ENCODE measurements at places on chromosomes 12 and 14.

DNA sequence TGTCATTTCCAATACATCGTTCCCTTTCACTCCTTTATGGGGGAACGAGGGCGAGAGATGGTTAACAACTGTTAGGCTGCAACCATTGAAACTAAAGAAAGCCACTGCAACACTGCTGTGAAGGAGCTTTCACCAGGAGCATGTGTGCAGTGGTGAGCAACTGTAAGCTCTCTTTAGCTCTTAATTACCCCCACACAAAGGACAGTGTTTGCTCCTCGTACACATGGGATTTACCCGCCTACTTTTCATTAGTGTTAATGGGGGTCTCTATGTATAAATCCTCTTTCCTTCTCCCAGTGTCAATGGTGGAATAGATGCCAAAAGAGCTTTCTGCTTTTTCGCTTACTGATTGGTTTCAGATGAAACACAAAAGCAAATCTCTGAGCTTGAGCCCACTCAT lies 343.1 kb downstream of the FLRT2 start:
- DNase-seq, result no peak

DNA sequence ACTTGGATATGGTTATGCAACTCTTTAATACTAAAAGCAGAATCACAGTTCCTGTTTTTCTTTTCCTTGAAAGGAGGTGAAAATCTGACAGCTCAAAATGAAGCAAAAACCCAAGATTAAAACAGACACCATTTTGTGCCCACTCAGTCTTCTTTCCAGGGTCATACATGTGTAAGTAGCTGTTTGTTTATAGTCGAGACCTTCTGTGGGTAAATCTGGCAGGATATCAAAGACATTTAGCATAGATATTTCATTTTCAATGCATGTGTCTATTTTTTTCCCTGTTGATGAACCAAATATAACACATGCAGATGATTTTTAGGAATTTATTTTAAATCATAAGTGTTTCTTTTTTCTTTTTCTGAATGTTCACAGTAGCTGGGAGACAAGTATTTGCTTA lies 398.8 kb downstream of the FOXG1 start:
- no peak for DNase-seq

GRCh38 chr12:1812650-1813302 lies 7.6 kb upstream of the LRTM2 start:
- DNase-seq, result no peak

DNA sequence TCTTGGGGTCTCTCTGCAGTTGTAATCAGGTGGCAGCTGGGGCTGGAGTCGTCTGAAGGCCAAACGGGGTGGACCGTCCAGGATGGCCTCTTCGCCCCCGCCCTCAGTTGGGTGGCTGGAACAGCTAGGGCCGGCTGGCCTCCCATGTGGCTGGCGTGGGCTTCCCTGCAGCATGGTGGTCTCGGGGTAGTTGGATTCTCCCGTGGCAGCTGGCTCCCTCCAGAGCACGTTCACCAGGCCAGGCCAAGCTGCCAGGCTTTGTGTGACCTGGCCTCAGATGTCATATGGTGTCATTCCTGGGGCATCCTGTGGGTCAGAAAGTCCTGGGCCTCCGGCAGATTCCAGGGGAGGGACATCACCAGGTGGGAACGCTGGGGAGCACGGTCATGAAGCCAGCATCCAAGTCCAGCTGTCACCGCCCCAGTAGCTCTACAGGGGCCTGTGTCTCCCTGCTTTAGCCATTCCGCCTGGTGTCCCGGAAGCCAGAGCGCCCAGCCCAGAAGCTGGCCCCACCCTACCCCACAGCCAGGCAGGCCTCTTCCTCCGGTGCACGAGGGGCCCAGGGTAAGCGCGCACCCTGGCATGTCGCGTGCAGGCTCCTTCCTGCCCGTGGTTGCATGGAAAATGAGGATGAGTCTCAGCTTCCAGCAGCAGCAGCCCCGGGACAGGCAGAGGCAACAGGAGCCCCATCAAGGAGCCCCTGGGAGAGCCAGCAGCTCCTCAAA lies 1.3 kb upstream of the NUDT14 start:
- DNase-seq, result no peak

DNA sequence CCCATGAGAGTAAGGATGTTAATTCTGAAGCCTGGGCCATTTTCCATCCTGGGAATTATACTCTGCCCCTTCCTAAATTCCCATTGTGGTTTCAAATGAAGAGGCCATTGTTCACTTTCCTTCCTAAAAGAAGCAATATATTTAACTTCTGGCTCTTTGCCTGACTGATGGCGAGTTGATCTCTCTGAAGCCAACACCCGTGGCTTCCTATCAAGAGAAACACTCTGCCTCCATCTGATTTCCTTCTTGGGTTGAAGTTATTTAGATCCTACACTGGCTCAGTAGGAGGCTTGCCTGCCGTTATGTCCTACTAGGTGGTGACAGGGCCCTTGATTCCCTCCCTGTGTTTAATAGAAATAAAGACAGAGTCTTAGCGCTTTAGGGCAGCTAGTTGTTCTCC lies 97.4 kb downstream of the PRKCH start:
- no peak for DNase-seq

DNA sequence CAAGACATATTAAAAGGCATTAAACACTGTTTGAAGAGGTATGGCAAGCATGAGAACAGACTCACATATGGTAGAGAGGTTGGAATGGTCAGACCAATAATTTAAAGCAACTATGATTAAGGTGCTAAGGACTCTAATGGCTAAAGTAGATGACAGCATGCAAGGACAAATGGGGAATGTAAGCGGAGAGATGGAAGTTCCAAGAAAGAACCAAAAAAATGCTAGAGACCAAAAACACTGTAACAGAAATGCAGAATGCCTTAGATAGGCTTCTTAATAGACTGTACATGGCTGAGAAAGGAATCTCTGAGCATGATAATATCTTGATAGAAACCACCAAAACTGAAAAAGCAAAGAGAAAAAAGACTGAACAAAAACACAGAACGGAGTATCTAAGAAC lies 77.4 kb downstream of the RIN3 start:
- no peak for DNase-seq

DNA sequence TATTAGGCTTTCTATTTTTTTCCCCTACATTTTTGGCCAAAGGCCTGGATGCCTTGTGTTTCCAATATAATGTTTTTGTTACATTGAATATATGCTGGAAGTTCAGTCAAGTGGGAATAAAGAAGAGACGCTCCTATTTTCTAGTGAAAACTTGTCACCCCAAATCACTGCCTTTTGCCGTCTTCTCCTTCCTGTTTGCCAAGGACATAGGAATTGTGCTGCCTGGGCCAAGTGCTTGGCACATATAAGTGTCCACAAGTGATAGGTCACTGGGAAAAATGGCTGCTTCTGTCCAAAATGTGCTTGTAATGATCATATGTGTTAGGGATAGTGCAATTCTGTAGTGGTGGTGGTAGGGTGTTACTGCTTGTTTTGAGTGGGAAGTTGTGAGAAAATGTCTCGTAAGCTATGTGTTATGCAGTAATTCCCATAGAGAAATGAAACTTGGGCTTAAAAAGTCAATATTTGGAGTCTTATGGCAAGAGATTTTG lies 11.6 kb upstream of the KCNJ8 start:
- DNase-seq, result no peak

GRCh38 chr14:42222924-42223471 lies 616.3 kb downstream of the LRFN5 start:
- DNase-seq, result peak; percentile 19

GRCh38 chr14:99662846-99663245 lies 17.9 kb downstream of the HHIPL1 start:
- no peak for DNase-seq

DNA sequence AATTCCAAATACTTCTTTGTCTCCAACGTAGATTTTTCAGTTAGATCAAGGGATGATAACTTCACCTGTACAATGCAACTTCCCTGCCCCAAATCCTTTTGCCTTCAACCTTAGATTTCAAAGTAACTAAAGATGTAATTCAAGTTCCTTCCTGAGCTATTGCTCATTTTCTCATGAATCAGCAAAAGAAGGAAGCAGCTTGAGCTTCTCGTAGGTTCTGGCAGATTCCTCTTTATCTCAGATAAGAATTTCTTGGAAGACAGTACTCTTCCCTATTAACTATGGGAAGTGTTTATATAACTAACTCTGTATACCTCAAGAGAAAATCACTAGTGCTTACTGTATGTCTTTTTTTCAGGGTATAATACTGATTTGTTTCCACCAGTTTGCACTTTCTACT lies 203.8 kb downstream of the RASSF9 start:
- no peak for DNase-seq

DNA sequence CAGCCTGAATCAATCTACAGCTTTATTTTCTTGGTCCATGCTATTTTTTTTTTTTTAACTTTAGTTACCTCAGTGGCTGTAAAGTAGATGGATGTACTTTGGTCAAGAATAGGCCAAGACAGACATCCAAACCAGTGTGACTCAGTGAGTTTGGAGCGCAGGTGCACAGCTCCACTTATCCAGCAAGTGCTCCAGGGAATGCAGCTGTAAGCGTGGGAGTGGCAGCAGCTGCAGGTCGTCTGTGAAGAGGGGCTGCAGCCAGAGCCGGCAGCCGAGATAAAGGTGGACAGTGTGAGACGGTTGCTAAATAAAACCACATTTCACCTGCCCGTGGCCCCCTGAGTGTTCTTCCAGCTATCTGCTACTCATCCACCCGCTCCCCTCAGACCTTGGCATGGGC lies 1018.7 kb downstream of the AACS start:
- no peak for DNase-seq

DNA sequence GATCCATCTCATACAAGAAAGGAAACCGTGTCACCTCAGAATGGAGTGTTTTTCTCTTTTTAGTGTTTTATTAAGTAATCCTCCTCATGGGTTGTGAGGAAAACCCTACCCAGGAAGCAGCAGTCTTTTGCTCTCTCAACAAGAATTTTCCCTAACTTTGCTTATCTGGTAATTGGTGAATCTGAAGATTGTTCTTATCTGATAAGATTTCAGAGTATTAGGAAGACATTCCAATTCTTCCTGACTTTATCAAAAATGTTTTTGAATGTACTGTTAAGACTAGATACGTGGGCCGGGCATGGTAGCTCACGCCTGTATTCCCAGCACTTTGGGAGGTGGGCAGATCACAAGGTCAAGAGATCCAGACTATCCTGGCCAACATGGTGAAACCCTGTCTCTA lies 86.0 kb downstream of the PHLDA1 start:
- no peak for DNase-seq

DNA sequence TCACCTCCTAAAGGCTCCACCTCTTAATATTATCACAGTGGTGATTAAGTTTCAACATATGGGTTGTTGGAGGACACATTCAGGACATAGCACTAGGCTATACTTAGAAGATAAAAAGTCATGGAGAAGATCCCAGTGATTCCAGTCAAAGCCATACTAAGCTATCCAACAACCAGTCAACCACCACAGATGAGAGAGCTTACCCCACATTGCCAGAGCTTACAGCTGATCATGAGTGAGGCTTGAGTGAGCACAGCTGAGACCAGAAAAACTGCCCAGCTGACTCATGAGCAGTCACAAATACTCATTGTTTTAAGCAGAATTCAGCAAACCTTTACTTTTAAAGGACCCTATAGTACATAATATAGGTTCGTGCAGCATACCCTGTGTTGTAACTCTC lies 85.1 kb downstream of the DRAM1 start:
- DNase-seq, result no peak

DNA sequence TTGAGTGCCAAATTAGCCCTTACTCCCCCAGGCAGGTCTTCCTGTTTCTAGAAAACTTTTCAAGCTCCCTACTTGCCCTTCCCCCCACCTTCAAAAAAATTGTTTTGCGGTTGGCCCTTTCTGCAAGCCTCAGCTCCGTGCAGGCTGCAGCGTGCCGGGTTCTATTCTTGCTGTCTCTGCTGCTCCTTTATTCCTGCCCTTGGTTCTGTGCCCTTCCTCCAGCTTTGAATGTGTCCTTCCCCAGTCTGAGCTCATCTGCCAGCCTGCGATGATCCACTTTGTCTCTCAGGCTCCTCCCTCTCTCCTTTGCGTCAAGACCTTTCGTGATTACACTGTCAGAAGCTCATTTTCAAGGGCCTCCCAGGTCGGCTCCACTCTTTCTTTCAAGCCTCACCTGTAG lies 98.6 kb downstream of the IRF2BPL start:
- no peak for DNase-seq

GRCh38 chr12:50924439-50925341 lies 27.7 kb upstream of the HIGD1C start:
- DNase-seq, result peak; percentile 71

DNA sequence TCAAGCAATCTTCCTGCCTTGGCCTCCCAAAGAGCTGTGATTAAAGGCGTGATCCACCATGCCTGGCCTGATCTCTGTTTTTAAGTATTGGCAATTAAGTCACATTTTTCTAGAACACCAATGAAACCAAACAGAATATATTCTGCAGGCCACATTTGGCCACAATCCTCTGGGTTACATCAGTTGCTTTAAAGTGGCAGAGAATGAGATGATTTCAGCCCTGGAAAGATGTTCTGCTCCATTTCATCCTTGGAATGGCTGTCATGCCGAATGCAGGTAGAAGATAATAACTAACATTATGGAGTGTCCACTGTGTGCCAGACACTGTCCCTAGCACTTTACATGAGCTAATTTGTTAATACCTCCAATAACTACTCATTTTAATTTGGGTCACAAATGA lies 154.4 kb downstream of the PTPN11 start:
- DNase-seq, result no peak

DNA sequence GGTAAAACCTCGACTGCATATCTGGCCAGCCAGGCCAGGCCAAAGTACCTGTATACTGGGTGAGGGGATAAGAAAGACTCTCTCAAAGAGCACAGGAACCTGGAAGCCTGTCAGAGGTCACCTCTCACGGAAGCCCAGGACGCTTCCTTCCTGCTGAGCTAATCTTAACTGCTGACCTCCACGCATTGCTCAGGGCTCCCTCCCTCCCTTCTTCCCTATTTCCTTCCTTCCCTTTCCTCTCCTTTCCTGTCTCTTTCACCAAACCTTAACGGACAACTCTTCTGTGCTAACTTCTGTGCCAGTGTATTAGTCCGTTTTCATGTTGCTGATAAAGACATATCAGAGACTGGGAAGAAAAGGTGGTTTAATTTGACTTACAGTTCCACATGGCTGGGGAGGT lies 14.8 kb upstream of the RNASE10 start:
- no peak for DNase-seq

GRCh38 chr14:33525626-33526025 lies 425.2 kb downstream of the EGLN3 start:
- DNase-seq, result no peak

GRCh38 chr12:132305991-132306884 lies 23.2 kb downstream of the GALNT9 start:
- DNase-seq, result no peak

GRCh38 chr12:93572712-93573551 lies 457 bp downstream of the SOCS2 start:
- no peak for DNase-seq

Data from T1000 (cell line).